Karpas-422 (cell line): ENCODE measurements at places on chromosomes 13 and 19. TPM values are rescaled to one million over a fixed set of nuclear protein-coding genes. Genes with fewer than 3 reads are reported as not detected.

- DNase-seq: no peak
Observed at GRCh38 chr13:62207388-62207787, 791.7 kb upstream of the PCDH20 start.

DNA sequence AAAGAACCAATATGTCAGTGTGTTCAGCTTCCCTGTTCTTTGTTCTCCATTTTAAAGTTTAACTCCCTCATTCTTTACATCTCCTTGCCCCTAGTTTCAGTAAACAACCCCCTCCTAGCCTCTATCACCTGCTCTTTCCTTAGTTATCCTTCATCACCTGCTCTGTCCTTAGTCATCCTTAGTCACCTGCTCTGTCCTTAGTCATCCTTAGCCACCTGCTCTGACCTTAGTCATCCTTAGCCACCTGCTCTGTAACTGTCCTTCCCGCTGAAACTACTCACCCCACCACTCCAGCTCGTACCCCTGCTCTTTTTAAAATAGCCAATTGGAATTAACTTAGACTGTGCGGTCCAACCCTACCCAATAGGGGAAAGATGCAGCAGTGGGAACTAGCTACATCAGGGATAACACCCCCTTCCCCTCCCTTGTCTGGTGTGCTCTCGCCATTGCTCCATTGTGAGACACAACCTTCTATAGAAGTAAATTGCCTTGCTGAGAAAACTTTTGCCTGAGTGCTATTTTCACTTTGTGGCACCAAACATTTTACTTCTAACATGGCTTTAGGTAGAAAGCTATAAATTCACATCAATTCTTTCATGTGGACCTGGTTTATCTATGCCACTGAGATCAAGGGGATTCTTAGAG, 16.2 kb downstream of the EDNRB start:
- no peak for DNase-seq

DNA sequence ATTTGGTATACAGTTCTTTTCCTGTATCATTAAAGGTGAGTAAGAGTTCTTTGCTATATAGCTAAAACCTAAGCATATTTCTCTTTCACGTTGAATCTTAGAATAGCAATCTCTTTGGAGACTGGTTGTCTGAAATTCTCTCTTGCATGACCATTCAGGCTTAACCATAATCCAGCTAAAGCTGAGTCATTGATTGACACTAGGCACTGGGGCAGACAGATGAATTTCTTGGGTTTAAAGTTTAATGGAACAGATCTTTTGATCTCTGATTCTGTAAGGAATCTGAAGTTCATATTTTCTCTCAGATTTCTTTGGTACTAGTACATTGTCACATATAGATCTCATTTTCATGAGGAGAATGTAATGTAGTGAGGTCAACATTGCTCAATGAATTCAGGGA, 397.3 kb upstream of the MIR17HG start:
- no peak for DNase-seq

DNA sequence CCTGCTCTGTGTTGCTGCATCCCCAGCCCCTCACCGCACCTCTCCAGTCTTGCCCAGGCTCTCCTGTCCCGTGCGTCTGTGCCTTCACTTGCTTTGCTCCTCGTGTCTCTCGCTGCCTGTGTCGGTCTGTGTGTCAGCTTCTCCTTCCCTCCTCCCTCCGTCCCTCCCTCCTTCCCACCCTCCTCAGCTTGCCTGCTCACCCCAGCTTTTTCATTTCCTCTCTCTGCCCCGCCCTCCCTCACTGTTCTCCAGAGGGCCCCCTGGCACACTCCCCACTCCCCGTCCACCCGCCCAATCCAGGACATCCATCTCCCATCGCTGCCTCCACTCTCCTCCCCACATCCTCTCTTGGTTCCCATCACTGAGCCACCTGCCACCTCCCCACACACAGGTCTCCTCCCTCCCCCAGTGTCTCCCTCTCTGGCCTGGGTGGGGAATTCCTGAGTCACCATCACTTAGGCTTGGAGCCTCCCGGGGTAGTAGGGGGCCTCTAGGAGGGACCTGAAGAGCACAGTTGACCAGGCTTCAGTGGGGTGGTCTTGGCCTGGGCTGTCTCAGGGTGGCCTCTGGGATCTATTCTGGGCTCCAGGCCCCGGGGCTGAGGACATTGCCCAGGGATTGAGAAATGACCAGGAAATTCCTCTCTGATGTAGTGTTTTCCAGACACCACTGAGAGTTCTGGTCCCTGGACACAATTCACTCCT, at the start of gene PTGIR:
TSS of gene PTGIR (minus strand) at position 132 of the 704 bp plus-strand sequence. CDS start 864 bp downstream, outside the sequence.
- DNase-seq: no peak

GRCh38 chr19:7549429-7550148, 14.1 kb downstream of the PNPLA6 start:
- no peak for DNase-seq

GRCh38 chr19:55301459-55302317, 17.9 kb downstream of the BRSK1 start:
- peak; percentile 98 for DNase-seq

DNA sequence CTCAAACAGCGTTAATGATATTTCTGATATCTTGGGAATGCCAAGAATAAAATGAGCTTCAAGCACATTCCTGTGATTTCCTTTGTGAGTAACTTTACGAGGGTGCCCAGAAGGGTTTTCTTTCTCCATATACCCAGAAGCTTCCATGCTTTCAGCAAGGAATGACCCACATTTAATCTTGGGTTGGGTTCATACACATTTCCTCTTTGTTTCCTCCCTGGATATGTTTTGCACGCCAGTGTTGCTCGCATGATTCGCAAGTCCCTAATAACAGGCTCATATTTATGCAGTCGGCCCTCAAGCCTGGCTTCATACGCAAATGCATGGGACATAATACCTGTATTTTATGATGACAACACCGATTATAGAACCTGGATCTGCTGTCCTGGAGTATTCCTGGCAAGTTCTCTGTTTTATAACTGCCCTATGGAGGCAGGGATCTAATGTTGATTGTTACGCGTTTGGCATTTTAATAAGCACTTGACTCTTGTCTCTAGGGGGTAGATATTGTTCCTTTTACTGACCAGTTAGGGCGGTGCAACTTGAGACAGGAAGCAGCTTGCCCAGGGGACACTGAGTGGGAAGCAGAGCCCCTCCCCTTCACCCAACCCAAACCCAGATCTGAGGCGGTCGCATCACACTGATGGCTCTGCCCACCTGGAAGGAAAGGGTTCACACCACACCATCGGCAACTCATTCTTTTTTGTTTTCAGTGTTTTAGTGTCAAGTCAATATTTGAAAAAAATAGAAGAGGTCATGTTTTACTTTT, 220.4 kb upstream of the SOX1 start:
- DNase-seq: no peak

- no peak for DNase-seq
Observed at GRCh38 chr13:47027780-47028437, 131.1 kb upstream of the HTR2A start.

DNA sequence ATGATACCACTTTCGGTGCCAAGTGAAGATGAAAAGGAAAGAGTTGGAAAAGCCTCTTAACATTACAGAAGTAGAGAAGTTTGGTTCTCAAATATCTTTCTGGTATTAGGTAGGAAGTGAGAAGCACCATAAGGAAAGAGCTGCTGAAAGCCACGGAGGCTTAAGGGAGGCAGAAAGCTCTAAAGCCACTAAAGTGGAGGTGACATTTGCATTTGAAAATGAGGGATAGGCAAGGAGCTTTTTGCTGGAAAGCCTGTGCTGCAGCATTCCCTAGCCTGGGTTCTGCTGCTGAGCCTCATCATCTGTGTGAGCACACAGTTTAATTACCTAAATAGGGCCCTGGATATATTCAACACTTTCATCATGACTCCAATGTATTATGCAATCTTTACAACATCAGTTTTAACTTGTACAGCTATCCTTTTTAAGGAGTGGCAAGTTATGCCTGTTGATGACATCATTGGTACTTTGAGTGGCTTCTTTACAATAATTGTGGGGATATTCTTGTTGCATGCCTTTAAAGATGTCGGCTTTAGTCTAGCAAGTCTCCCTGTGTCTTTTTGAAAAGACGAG, 315.4 kb downstream of the RBM26 start:
- no peak for DNase-seq

GRCh38 chr19:29372461-29372860, 153.3 kb upstream of the VSTM2B start:
- DNase-seq: no peak

GRCh38 chr13:70523622-70524021, 415.4 kb upstream of the KLHL1 start:
- DNase-seq: no peak

DNA sequence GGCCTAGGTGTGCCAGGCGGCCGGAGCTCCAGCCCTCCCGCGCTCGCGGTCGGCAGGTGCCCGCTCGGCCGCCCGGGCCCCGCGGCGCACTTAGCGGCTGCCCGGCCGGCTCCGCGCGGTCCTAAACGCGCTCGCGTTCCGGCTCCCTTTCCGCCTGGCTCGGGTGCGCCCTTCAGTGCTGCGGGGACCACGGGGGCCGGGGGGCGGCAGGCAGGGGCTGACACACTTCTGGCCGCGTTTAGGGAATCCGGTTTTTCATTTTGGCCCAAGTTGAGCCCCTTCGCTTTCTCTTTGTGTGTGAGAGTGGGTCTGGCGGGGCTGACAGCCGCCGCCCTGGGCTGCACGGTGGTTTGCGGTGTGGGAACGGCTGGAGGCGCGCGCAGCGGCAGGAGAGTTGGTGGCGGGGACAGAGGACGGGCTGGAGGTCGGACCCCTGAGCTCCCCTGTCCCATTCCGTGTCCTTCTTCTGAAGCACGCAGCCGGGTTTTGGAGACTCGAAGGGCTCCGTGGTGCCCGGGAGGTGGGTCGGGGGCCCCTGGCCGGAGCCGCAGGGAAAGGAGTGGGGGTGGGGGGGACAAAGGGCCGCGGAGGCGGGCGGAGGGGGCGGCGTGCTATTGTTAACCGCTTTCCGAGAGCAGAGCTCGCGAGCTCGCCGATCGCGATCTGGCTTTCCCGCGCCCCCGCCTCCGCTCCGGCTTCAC, 3.1 kb downstream of the FGF9 start:
- DNase-seq: peak; percentile 75

- peak; percentile 64 for DNase-seq
Observed at GRCh38 chr19:45507872-45508416, 665 bp downstream of the VASP start.

- DNase-seq: no peak
Observed at GRCh38 chr13:27415116-27415515, 9.3 kb upstream of the GTF3A start.

GRCh38 chr13:91169321-91170050, 178.0 kb upstream of the MIR17HG start:
- no peak for DNase-seq

- DNase-seq: peak; percentile 47
Observed at GRCh38 chr19:4967738-4968461, 1.0 kb upstream of the KDM4B start.

- no peak for DNase-seq
Observed at GRCh38 chr13:19169496-19169895, 12.1 kb downstream of the TUBA3C start.

GRCh38 chr19:18475762-18476331, 37.9 kb upstream of the ISYNA1 start:
- no peak for DNase-seq

- no peak for DNase-seq
Observed at GRCh38 chr19:30255791-30256495, 116.2 kb upstream of the ZNF536 start.

DNA sequence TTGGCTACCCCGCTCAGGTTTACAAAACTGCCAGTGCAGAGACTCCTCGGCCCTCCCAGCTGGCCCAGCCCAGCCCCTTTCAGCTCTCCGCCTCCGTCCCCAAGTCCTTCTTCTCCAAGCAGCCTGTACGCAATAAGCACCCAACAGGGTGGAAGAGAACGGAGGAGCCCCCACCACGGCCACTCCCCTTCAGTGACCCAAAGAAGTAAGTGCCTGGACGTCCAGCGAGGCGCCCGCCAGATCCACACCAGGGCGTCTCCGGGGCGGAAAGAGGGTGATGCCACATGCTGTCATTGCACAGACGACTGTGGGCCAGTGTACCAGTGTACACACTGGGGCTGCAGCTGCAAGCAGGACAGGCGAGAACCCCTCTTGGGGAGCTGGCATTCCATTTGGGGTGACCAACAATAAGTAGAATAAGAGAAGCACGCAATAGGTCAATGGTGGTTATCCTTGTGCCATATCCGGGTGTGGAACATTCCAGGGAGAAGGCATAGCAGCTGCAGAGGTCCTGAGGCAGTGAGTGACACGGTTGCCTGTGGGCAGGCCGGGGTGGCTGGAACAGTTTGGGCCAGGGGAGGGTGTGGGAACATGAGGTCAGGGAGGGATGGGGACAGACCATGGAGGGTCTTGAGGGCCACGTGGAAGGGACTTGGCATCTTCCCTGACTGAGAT, 41.3 kb downstream of the DPF1 start:
- no peak for DNase-seq

GRCh38 chr13:91079176-91079575, 268.3 kb upstream of the MIR17HG start:
- no peak for DNase-seq

DNA sequence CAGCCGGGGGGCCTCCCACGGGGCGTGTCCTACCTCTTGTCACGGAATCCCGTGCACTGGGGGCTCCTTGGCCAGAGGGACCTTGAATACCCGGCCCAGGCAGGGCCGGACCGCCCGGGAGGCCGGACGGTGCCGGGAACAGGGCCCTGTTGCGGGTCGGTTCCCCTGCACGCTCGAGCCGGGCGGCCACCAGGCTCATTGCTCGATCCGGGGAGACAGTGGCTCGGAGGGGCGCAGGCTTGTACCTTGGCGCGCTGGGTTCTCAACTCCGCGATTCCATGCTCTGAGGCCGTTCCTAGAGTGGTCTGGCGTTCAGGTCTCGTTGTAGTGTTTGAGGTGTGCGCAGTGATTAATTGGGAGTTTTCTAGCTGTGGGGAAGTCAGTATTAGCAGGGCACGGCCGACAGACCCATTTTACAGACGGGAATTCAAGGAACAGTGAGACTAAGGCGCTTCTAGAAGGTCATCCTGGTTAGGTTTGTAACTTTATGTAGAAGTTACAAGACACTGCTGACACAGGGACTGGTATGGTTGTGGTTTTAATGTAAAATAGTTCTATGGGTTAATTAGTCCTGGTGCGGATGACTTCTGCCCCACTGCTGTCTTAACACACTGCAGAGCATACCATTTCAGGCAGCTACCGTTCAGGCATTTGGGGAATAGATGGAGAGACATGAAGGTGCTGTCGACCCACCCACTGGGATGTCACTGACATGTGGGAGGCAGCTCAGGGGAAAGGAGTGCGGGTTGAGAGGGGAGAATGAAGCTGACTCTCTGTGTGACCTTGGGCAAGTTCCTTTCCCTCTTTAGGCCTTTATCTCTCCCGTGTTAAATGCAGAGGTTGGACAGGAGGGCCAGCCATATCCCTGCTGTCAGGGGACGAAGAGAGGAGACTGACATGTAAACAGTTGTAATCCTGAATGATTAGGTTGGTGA, 592 bp downstream of the CLPTM1 start:
- peak; percentile 65 for DNase-seq

- no peak for DNase-seq
Observed at GRCh38 chr19:32206065-32206464, 139.3 kb upstream of the ZNF507 start.

Gene LILRA1
- not detected in 2 replicates for total RNA-seq

Gene MEIOSIN
- total RNA-seq: not detected in 2 replicates

Gene EXOSC5
- 67.6 and 74.7 TPM in 2 replicates for total RNA-seq

Gene C13orf42
- total RNA-seq: not detected in 2 replicates

Gene LRCH1
- total RNA-seq: 0.56 and 1.6 TPM in 2 replicates

Gene ZNF625
- 3.9 and 9.7 TPM in 2 replicates for total RNA-seq

Gene ZNF528
- total RNA-seq: 9.8 and 11.1 TPM in 2 replicates
